Stimulated activated CD8-positive, alpha-beta memory T cell treated with anti-CD3 and anti-CD28 coated beads, Interleukin-15, amount 100 ng/mL, for 4 hours (primary cell): ENCODE measurements at places on chromosomes 2 and 18.

- no peak for DNase-seq
These were observed 188.2 kb downstream of the IRS1 start for GRCh38 chr2:226611196-226611943.

- no peak for DNase-seq
These were observed 96.0 kb downstream of the ACKR3 start for GRCh38 chr2:236665572-236666118.

- no peak for DNase-seq
These were observed 1158.1 kb downstream of the LRP1B start for GRCh38 chr2:140972724-140973123.

- DNase-seq: no peak
These were observed 38.1 kb upstream of the LBH start for GRCh38 chr2:30193104-30193681.

- no peak for DNase-seq
These were observed 34.3 kb downstream of the LPIN2 start for GRCh38 chr18:2978661-2979106.

DNA sequence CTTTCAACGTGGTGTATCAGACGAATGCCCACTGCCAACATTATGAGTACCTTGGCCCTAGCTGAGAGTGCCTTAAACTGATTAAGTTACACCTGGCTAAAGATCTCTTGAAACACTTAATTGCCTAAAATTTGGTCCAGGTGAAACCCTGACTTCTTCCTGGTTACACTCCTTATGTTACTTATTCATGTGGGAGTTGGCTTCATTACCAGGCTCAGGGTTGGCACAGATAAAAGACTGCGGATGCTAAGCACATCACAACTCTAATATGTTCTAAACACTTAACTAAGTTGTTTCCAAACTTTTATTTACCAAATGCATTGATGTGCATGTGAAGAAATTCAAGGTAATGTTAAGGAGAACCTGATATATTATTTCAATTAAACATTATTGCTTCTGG lies 298.9 kb downstream of the TCF4 start:
- DNase-seq: no peak

GRCh38 chr2:239425631-239426030 lies 24.8 kb upstream of the HDAC4 start:
- DNase-seq: no peak

GRCh38 chr2:177712462-177712861 lies 319.9 kb downstream of the AGPS start:
- no peak for DNase-seq

GRCh38 chr2:211756266-211756665 lies 782.3 kb downstream of the ERBB4 start:
- DNase-seq: no peak

DNA sequence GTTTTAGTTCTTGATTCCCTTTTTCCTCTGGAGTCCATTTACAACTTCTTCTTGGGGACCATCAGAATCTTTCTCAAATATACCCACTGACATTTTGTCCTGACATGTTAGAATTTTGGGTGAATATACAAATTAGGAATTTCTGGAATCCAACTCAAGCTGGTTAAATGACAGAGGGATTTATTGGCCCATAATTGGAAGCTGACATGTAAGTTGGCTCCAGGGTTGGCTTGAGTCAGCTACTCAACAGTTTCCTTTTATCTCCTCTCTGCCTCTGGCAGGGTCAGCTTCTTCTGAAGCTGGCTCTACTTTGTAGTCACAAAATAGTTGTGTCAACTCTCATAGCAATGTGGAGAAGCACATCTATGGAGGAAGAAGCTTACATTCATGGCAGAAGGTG lies 36.6 kb upstream of the PPP1R1C start:
- no peak for DNase-seq

DNA sequence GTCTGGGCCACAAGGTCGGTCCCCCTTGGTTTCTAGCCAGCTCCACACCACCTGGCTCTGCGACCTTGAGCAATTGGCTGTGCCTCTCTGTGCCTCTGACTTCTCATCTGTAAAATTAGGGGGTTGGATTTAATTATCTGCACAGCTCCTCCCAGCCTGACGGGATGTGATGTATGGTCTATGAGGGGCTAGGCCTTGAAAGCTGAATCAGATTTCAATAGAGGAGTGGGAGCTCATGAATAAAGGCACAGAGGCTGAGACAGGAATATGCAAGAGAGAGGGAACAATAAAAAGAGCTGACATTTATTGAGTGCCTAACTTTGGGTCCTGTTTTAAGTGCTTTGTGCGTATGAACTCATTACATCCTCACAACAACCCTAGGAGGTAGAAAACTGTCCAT lies 104.7 kb downstream of the ALK start:
- no peak for DNase-seq

GRCh38 chr2:3585261-3586109 lies 9.4 kb upstream of the COLEC11 start:
- DNase-seq: no peak

GRCh38 chr2:54772531-54772930 lies 49.1 kb downstream of the EML6 start:
- DNase-seq: no peak

DNA sequence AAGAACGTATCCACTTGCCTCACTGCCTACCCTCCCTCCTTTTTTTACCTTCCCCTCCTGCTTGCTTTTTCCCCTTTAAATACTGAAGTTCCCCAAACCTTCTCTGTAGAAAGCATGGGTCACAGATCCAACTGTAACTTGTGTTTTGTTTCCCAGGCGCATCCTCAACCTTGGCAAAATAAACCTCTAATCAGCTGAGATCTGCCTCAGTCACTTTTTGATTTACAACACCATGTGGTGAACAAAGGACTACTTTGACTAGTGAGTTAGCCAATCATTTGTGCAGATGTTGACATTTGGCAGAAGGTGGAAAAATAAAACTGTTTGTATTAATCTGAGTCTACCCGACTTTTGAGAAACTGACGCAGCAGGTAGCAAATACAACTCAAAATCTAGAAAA lies 23.3 kb upstream of the MCM6 start:
- no peak for DNase-seq

DNA sequence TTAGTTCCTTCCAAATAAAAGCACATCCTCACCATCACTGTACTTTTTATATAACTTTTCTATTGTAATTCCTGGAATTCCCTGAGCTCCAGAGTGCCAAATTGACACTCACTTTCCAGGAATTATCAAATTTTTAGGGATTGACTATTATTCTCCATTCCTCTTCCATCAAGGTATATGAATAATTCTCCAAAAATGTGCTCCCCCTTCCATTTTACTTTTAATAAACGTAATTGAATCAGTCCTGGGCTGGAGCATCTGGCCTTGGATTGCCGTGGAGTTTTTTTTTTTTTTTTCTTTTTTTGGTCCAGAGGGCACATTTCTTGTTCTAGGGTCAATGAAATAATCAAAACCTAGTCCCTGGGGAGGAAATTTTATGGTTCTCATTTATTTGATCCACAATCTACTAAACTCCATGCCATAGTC lies 304.3 kb downstream of the CDCA7 start:
- DNase-seq: no peak

- no peak for DNase-seq
These were observed 18.1 kb downstream of the MROH2A start for GRCh38 chr2:233796254-233796653.

DNA sequence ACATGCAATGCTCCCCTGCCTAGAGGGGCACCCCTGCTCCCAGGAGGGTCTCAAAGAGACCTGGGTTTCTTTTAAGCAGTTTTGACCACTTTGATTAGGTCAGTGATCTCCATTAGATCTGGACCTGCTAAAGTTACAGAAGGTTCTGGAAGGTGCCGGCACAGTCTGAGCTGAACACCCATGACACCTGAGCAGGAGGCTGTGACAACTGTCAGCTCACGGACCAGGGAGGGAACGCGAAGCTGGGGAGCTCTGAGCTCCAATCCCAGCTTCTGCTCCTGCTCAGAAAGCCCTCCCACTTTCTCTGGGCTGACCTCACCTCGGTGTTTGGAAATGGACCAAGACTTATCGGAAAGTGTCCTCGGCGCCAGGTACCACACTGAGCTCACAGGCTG lies 113.8 kb downstream of the NFATC1 start:
- DNase-seq: no peak

GRCh38 chr2:75547345-75548035 lies 13.2 kb downstream of the EVA1A start:
- DNase-seq: no peak

DNA sequence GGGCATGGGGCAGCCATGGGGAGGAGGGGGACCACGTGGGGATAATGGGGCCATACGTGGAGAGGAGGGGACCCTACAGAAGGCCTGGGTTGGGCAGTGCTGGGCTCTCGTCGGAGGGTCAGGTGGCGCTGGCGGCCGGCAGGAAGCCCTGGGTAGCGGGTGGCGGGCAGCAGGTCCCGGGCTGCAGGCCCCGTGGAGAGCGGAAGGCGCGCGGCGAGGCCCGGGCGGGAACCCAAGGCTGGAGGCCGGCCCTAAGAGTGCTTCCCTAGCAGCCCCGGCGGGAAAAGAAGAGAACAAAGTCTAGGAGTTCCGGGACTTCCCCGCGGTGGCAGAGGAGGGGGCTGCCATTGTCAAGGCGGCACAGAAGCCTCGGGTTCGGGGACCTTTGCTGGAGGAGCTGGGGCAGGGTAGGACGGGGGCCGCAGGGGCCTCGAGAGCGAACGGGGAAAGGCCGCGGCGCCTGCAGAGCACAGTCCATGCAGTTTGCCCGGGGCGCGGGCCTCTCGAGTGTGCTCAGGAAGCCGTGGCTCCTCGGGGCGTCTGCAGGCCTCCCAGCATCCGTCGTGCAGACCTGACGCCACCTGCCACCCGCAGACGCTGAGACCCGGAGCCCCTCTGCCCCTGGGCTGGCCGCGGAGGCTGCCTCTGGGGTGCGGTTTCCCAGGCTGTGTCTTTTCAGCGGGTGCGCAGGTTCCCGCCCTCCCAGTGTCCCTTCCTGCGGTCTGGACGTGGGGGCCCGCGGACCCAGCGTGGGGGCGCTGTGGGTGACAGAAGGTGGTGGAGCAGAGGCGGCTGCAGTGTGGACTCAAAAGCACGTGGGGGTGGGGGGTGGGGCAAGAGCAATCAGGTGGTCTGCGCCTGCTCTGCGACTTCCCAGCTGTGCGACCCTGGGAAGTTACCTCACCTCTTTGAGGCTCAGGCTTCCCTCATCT lies 19.4 kb upstream of the NCL start:
- no peak for DNase-seq

DNA sequence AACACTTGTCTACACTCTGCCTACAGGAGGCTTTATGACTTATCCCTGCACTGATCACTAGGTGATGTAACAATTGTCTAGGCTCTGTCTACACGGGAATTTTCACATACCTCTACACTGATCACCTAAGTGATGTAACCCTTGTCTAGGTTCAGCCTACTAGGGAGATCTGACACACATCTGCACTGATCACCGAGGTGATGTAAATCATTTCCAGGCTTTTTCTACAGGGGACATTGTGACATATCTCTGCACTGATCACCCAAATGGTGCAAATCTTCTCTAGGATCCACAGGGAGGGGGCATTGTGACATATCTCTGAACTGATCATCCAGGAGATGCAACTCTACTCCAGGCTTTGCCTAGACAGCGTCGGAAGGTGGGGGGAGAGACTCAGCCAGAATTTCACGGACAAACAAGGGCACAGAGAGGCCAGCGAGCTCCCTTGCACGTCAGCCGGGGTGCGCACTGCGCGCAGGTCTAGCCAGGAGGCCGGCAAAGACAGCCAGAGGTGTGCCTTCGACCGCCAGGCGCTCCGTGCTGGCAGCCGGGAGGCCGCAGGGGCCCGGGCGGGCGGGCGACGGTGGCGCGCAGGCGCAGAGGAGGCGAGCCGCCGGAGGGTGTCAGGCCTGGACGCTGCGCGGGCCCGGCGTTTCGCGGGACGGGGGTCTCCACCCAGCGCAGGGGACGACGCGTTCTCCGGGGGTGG lies 46.9 kb upstream of the USP14 start:
- DNase-seq: peak; percentile 34

- no peak for DNase-seq
These were observed 148.0 kb downstream of the UBR3 start for GRCh38 chr2:169975221-169975620.

DNA sequence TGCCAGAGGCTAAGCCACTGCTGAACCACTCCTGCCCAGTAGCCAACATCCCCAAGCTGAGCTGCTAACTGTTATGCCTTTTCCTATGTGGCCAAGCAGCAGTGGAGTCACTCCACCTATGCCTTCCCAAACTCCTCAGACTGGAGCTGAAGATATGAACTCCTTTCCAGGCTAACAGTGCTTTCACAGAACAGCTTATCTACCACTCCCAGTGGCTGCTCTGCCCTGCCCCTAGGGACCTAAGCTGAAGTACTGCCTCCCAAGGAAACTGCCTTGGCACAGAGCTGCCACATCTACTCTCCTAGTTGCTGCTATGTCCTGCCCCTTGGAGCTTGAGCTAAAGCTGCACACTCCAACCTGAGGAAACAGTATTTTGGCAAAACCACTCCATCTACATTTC lies 275.9 kb downstream of the RBM43 start:
- DNase-seq: no peak

DNA sequence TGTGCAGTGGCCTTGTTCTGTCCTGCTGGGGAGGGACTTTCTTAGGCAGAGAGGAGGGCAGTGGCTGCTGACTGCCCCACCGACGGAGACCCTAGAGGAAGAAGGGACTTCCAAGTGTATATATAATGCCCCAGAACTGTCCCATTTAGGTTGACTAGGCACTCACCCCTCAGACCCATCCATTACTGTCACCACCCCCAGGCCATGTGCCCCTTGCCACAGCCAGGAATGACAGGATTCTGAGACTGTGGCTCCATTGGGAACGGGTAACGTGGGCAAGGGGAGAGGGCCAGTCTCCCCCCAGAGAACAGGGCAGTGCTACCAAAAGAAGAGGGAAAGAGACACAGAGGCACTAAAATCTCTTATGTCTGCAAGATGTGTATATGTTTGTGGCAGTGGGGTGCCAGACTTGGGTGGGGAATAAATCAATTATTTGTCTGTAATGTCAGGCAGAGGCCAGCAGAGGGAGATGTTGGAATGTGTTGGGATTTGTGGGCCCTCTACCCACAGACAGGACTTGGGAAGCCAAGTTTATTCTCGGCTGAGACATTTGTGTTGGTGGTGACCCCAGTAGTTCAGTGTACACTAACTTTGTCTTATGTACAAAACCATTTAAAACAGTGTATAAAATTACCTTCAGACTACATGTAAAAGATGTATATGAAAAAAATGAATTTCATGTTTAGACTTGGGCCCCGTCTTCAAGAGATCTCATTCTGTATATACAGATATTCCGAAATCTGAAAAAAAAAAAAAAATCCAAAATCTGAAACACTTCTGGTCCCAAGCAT lies 24.0 kb upstream of the TMEM37 start:
- DNase-seq: no peak

GRCh38 chr2:226124548-226125011 lies 675.0 kb downstream of the IRS1 start:
- no peak for DNase-seq

- no peak for DNase-seq
These were observed 329.3 kb downstream of the TXNL1 start for GRCh38 chr18:56309104-56309503.

GRCh38 chr18:6795307-6795706 lies 65.8 kb downstream of the ARHGAP28 start:
- no peak for DNase-seq

- no peak for DNase-seq
These were observed 1.5 kb upstream of the GPD2 start for GRCh38 chr2:156434461-156435291.

GRCh38 chr2:222811828-222812227 lies 49.0 kb upstream of the ACSL3 start:
- DNase-seq: no peak
